ENCODE measurements at places on chromosomes 4 and X.

DNA sequence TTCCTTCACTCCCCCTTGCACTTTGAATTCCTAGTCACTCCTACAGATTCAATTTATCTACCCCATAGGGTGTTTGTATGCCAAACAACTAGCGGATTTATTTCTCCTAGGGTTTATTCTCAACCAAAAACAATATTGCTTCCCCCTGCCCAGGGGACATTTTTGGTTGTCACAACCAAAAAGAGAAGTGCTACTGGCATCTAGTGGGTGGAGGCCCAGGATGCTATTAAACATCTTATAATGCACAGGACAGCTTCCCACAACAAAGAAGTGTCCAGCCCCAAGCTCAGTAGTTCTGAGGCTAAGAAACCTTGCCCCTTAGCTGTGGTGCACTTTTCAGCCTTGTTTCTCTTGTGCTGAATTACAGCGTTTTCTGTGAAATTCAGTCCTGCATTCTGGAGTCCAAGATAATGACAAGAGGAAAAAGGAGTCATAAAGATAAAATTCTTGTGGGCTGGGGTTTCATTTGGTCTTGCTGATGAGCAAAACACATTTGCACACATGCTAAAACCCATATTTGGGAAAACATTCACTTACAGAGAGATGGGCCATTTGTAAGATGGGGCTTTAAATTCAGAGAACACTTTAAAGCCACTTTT, 11.2 kb upstream of the SYTL4 start:
- DNase-seq: no peak

DNA sequence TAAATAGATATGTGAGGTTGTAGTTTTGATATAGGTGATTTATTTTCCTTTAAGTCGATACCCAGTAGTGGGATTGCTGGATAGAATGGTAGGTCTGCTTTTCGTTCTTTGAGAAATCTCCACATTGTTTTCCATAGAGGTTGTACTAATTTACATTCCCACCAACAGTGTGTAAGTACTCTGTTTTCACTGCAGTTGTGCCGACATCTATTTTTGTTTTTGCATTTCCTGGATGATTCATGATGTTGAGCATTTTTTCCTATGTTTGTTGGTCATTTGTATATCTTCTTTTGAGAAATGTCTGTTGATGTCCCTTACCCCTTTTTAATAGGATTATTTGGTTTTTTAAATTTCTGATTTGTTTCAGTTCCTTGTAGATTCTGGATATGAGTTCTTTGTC, 120.7 kb downstream of the NAA11 start:
- DNase-seq: no peak

- DNase-seq: no peak
These were observed 19.9 kb downstream of the MAN2B2 start for GRCh38 chr4:6594826-6595355.

DNA sequence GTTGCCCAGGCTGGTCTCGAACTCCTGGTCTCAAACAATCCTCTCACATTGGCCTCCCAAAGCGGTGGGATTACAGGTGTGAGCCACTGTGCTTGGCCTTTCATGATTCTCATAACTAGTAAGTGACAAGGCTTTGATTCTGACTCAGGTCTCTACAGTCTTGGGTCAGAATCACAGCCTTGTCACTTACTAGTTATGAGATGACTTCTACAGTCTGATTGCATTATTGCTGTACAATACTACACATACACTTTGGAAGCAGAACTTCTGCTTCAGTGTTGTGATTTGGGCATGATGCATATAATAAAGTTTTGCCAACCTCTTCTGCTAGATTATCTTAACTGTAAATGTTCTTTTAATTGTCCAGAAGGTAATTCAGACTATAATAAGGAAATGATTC, 123.3 kb downstream of the KDM6A start:
- no peak for DNase-seq

- no peak for DNase-seq
These were observed 38.1 kb downstream of the FGFRL1 start for GRCh38 chr4:1049591-1049905.

- no peak for DNase-seq
These were observed 79.5 kb upstream of the ATP6AP2 start for GRCh38 chrX:40501164-40501855.

- DNase-seq: no peak
These were observed 30.9 kb upstream of the HSD17B13 start for GRCh38 chr4:87353592-87353991.

DNA sequence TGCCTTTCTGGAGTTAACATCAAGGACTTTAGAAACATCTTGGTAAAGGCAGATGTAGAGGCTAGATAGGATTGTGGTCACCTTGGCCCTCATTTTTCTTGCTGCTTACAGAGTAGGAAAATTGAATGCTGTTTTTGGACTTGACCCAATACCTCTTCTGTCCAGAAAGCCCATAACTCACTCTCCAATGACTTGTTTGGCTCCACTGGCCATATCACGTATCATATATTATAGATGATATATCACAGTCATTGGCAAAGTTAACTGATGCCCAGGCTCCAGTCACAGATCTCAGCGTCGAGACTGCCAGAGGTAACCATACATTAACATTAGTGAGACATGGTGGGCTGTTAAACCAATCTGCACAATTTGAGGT, 88.1 kb upstream of the PLAC1 start:
- no peak for DNase-seq

DNA sequence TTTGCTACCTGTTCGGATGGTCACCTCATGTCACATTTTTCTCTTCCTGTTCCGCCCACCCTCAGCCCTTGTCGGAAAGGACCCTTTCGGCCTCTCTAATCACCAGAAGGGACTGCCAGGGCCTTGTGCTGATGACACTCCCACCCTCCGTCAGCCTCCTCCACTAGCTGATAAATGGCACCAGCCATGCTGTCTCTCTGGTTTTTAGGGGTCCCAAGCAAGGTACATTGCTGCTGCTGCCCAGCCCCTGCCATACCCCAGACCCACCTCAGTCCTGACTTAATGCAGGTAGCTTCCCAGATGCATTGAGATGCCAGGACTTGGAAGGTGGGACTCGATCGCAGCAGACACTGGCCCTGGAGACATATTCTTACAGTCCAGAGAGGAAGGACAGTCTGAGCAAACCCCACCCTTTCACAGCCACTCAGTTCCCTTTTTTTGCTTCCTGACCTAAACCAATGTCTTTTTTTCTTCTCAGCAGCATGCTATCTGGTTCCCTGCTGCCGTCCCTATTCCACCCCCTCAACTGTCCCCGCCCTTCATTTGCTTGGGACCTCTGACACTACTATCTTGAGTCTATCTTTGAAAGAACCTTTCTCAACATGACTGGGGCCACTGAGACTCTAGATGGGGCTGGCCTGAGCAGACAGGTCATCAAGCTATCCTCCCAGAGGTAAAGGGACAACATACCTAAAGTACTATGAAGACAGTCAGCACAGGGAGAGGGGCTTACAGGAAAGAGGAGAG, at the start of gene BTK:
Gene BTK, minus strand, starts transcription at position 397 of the 747 bp plus-strand sequence. CDS start 10,907 bp downstream, outside the sequence.
- DNase-seq: no peak

GRCh38 chr4:138859254-138859653, 156.3 kb upstream of the NOCT start:
- DNase-seq: no peak

DNA sequence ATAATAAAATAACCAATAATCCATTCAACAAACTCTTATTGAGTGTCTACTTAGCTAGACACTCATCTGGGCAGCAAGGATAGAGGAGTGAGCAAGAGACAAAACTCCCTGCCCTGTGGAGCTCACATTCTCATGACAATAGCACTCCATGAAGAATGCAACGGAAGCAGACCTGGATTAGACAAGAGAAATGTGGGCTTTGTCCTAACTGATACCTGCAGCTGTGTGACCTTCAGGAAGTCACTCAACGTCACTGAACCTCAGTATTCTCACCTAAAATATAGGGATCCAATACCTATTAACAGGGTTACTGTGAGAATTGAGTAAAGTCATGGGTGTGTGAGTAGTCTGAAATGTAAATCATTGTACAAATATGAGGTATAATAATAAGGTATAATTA, 61.2 kb downstream of the NDNF start:
- no peak for DNase-seq

DNA sequence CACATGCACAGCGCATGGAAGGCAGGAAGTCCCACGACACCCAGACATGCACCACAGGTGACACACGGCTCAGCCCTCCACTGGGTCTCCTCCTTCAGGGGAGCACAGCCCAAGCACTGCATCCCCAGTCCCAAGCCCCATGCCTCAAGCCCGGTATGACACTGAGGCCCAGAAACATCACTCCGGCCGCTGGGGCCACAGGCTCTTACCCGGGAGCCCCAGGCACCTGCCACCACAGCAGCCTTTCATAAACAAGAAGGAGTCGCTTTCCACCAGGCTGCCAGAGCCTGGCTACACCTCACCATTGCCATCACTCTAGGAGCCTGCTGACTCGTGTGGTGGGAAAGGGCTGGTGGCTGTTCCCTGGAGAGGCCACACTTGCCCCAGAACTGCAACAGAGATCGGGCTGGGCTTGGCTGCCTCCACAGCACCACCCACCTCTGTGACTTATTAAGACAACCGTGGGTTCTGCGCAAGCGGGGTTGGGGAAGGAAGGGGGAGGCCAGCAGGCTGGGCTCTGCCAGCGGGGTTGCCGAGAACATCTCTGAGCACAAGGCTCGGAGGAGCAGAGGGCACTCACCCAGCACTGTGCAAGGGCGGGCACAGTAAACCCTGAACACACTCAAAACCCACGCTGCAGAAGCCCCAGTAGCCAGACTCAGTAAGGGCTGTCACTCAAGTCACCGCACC, 4.5 kb downstream of the HAUS7 start:
- no peak for DNase-seq

DNA sequence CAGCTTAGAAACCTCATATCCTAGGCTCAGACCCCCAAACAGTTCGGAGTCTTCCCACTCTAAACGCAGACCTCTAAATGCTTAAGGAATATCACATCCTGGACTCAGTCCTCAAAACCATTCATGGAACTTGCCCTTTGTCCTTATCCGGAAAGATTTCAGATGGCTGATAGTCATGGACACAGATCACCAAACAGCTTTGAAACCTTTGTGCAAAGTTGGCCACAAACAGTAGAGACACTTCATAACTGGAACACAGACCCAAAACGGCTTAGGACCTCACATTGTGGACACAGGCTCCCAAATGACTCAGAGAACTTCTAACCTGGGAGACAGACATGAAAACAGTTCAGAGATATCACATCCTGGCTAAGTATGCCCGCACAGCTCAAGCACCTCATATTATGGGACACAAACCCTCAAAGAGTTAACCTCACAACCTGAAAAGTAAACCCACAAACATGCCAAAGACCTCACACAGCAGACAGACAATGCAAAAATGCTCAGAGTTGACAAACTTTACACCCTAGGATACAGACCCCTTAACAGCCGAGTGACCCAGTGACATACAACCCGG, 15.5 kb downstream of the SUV39H1 start:
- no peak for DNase-seq

- DNase-seq: no peak
These were observed 670.6 kb upstream of the GALNTL6 start for GRCh38 chr4:171142639-171143038.

- DNase-seq: no peak
These were observed 137.5 kb upstream of the ANXA3 start for GRCh38 chr4:78414116-78414515.

Measured in activated CD4-positive, alpha-beta T cell treated with anti-CD3 and anti-CD28 coated beads for 4 hours (primary cell).